ENCODE measurements at places on chromosomes 7 and 10. TPM values are rescaled to one million over a fixed set of nuclear protein-coding genes. Genes with fewer than 3 reads are reported as not detected.

Gene ZDHHC6
- total RNA-seq = 44.5 TPM

- DNase-seq = no peak
These were observed 28.2 kb upstream of the TPST1 start for GRCh38 chr7:66176914-66177313.

- DNase-seq = no peak
These were observed 69.3 kb downstream of the CUBN start for GRCh38 chr10:17060289-17060688.

DNA sequence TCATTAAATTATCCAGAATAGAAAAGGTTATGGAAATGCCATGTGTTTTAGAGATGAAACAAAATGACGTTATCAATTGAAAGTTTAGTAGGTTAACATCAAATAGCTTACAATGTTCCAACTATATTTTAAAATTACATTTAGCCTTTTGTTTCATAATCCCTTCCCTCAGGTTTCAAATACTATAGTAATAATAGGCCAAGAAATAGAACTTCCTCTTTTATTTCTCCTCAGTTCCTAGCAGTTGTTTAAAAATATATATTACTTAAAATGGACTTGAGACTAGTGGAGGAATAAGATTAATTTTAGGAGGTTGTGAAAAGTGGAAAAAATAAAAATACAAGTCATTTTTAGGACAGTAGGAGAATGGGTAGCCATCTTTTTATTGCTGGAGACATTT is 16.4 kb upstream of the PDSS1 start:
- DNase-seq = no peak

GRCh38 chr10:22468570-22469320 is 123.4 kb downstream of the SPAG6 start:
- DNase-seq = no peak

Measured in activated B cell treated with CpG ODN at 0.5 μM for 24 hours (primary cell).